ENCODE measurements at places on chromosomes 1 and 21. TPM values are rescaled to one million over a fixed set of nuclear protein-coding genes. Genes with fewer than 3 reads are reported as not detected.

AK5 gene
- polyA plus RNA-seq: 0.75 TPM

- DNase-seq: no peak
Measured at GRCh38 chr21:46594276-46594675, 10.6 kb downstream of the S100B start.

GRCh38 chr1:151003180-151003579 is 3.5 kb downstream of the MINDY1 start:
- no peak for DNase-seq

ESRRG gene
- polyA plus RNA-seq: not detected

DNA sequence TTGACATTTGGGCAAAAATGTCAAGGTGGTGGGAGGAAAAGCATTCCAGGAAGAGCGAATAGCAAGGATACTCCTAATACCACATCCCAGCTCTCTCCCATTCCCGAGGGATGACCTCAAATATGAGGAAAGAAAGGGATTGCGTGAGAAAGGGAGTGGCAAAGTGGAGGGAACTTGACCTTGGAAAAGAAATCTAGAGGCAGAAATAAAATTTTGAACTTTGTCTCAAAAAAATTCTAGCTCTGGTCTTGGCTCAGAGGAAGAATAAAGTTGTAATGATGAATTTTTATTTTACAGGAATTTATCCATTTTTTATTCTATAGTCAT is 127.8 kb downstream of the TBX19 start:
- DNase-seq: no peak

DNA sequence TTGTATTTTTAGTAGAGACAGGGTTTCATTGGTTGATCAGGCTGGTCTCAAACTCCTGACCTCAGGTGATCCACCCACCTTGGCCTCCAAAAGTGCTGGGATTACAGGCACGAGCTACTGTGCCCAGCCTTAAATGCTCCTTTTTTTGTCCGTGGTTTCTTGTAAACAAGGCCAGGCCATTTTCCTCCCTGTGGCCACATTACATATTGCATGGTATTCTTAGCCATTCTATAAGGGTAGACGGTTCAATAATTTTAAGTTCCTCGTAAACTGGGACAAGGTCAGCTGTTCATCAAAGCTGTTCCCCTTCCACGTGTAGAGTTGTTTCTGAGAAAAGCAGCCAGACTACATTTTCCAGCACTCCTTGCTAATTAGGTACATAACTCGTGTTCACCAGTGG is 10.3 kb upstream of the LUZP1 start:
- DNase-seq: no peak

- no peak for DNase-seq
Measured at GRCh38 chr1:202056644-202057334, 46.4 kb downstream of the ELF3 start.

GRCh38 chr21:14270631-14271030 is 54.7 kb downstream of the RBM11 start:
- DNase-seq: no peak
